ENCODE measurements at places on chromosomes 5 and 9. TPM values are rescaled to one million over a fixed set of nuclear protein-coding genes. Genes with fewer than 3 reads are reported as not detected.

IFNB1 gene
- not detected for total RNA-seq

AFAP1L1 gene
- 0.45 TPM for total RNA-seq

PTAR1 gene
- total RNA-seq, result 85.5 TPM

DNA sequence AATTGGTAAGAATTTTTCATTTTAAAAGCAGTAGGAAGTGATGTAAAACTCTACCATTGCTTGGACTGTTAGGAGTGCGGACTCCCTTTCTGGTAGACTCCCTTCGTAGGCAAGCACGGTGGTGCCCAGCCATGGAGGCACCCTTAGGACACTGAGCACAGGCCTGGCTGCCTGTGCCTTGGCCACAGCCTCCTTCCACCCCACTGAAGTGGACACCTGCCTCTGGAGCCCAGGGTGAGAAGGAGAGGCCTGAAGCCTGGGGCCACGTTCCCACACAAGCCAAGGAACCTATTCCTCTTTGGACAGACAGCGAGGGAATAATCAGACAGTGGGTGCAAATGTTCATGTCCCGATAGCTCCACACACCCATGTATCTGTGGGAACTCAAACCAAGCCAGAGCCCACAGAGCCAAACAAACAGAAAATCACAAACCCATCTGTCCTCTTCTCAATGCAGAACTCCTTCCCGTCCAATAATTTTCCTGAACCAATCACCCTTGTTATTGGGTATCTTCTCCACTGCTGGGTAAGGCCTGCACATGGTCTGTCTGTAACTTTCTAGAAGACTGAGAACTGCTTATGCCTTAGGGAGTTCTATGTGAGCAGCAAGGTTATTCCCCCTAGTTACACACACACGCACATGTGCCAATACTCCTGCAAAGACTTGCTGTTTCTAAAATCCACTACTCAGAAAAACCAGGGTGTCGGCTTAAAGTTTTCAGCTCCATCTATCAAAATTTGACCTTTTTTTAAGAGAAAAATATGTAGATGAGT is 45.2 kb downstream of the UBE2QL1 start:
- no peak for DNase-seq

STING1 gene
- 15.0 TPM for total RNA-seq

- DNase-seq, result peak; percentile 67
These were observed 1.1 kb upstream of the TLE4 start for GRCh38 chr9:79570448-79571308.

DNA sequence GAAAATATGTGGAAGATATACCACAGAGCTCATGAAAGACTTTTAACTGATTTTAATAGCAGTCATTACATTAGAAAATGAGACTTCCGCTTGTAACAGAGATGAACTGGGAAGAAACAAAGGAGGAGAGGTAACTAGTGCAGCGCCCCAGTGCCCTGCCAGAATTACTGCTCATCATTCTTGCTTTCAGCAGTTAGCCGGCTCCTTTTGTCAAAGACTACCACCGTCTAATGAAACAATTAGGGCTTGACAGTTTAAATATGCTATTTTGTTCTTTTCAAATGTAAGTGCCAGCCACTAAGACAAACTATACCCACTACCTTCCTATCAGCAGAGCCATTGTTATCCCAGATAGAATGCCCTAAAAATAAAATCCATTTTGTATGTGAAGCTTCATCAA is 328.4 kb downstream of the EFNA5 start:
- DNase-seq, result no peak

DNA sequence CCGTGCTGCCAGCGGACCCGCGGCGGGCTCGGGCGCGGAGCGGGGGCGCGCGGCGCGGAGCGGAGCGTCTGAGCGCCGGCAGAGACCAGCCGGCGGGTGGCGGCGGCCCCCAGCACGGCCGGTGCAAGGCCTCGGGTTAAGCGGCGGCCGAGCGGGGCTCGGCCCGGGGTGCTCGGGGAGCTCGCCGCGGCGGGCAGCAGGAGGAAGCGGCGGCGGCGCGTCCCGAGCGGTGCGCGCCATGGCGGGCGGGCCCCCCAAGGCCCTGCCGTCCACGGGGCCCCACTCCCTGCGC is 150 bp downstream of the SNX30 start:
- no peak for DNase-seq

DNA sequence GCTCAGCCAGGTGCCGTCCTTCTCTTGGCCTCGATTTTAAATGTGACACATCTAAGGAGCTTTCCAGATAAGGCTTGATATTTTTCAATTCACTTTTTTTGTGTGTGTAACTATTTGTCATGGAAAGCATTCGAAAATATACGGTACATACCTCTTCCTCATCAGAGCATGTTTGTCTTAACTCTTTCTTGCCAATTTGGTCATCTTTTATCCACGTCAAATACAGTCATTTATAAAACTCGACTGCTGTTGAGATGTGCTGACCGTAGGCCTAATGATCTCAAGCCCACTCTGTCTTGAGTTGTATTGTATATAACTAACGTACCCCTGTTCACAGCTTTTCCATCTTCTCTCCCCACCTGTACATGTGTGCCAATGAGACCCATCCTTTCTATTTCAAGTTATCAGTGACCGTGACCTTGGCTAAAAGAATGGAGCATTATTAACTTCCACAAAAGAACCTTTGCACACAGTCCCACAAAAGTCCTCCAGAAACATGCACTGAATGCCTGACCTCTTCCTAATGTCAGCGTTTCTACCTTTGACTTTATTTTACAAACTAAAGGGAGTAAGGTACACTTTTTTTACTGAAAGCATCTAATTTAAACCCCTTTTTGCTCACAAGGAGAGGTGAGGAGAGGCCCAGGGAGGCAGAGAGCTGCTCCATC is 61.6 kb downstream of the IPPK start:
- DNase-seq, result no peak

KCNV2 gene
- total RNA-seq, result not detected

- DNase-seq, result no peak
These were observed 4.2 kb upstream of the SNAPC4 start for GRCh38 chr9:136403915-136404800.

TXNDC8 gene
- not detected for total RNA-seq

DNA sequence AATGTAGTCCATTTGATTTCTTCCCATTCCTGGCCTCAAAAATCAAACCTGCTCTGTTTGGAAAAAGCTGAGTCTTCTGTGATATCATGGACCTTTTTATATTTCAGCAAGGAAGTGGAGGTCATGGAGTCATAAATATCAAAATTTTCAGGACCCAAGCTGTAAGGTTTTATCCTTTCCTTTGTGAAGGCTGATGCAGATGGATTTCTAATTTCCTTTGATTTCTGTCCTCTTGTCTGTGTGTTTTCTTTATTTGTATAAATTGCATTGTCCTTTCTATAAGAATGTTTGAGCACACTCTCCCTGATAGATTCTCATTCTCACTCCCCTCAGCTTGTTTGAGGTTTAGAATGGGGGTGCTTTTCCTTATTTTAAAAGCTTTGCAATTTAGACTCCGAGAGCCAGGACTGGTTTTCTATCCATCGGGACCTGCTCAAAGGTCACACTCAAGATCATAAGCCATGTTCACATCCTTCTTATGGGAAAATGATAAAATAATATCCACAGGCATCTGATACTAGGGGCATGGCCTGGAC is 127.4 kb upstream of the TMEM161B start:
- no peak for DNase-seq

GRCh38 chr5:163619951-163620350 is 114.5 kb downstream of the MAT2B start:
- no peak for DNase-seq

PCDHB14 gene
- total RNA-seq, result 10.9 TPM

DNA sequence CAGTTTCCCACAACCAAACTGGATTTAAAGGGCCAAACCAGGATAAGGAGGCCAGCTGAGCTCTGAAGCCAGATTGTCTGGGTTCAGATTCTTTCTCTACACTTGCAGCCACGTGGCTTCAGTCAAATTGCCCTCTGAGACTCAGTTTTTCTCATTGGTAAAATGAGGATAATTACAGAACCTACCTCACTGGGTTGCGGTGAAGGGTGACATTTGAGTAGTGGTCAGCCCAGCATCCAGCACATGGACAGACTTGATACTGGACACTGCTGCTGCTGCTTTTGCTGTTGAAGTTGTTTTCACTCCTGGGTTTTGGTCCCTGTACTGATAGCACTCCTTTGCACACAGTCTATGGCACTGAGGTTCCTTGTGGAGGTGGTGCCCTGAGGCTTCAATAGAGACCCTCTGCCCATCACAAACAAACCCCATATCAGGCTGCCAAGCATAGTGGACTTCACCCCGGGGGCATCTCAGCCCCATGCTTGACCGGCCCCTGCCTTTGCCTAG is 25.7 kb upstream of the CDKN2AIPNL start:
- DNase-seq, result no peak

- no peak for DNase-seq
These were observed 137.0 kb downstream of the CCDC192 start for GRCh38 chr5:127840198-127840524.

DNA sequence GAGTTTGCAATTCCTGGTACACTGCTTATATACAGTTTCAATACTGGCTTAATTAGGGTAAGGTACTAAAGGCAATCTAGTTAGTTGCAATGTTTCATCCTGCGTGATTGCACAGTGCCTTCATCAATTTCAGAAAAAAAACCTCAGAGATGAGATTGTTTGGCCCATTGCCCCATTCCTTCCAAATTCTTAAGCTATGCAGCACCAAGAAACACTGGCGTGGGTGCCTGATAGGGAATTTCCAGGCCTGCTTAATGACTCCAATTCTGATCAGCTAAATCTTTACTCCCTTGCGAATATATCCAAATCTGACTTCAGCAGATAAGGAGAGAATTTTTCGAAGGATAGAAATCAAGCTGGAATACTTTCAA is 35.9 kb upstream of the GAS1 start:
- DNase-seq, result no peak

SEMA4D gene
- total RNA-seq, result not detected

DNA sequence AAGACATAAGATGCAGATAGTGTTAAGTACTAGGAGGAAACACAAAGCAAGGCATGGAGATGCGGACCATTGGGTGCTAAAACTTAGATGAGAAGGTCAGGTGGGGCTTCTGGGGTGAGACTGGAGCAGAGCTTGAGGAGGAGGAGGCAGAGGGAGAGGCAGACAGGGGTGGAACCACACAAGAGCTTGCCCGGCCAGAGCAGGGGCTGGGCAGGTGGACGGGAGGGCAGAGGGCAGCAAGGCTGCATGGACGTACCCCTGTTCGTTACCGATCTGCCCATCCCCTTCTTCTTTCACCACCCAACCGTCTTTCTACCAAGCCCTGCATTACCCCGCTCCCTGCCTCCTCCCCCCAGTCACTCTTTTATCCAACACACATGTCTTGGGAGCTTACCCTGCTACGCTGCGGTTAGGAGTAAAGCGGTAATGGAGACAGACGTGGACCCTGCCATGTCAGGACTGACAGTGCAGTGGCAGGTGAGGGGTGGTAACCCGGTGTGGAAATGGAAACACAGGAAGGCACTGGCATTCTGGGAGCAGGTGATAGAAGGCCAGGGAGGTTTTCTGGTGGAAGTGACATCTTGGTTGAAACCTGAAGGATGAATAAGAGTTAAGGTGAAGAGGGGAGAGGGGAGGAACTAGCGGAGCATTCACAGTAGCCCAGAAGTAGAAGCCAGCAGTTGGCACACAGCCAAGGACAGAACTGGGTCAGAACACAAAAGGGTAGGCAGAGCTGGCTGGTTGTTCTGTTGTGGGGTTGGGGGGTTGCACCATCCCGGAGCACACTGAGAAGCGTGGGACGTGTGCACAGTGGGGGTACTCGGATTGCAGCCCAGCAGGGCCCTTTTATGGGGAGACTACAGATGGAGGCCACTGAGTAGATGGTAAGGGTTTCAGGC is 167.2 kb downstream of the CACNA1B start:
- DNase-seq, result no peak

- DNase-seq, result no peak
These were observed 38.2 kb upstream of the SEMA4D start for GRCh38 chr9:89536145-89536574.

ANKRD33B gene
- total RNA-seq, result 3.5 TPM

DNA sequence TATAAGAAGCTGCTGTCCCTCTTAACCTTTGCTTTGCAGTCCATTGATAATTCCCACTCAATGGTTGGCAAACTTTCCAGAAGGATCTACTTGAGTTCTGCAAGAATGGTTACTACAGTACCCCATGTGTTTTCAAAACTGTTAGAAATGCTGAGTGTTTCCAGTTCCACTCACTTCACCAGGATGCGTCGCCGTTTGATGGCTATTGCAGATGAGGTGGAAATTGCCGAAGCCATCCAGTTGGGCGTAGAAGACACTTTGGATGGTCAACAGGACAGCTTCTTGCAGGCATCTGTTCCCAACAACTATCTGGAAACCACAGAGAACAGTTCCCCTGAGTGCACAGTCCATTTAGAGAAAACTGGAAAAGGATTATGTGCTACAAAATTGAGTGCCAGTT is 27.8 kb upstream of the SETD9 start:
- no peak for DNase-seq

DNA sequence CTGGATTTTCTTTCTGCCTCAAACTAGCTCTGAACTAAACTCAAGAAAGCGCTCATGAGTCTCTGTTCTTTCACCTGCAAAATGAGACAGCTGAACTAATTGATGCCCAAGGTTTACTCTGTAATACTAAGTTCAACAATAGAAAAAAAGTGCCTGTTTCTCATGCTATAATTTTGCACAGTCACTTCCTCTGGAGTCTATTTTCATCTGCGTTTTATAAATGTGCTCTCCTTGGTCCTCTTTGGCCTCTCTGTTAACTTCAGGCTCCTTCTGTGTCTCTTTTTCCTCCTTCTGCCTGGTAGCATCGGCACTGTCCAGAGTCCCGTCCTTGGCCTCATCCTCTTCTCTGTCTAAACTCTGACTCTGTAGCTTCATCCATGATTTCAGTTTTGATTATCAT is 311.9 kb upstream of the TLE4 start:
- DNase-seq, result no peak

MROH2B gene
- not detected for total RNA-seq

- no peak for DNase-seq
These were observed 227.8 kb downstream of the ICE1 start for GRCh38 chr5:5650242-5650641.

FOXD4L5 gene
- 0.33 TPM for total RNA-seq

DNA sequence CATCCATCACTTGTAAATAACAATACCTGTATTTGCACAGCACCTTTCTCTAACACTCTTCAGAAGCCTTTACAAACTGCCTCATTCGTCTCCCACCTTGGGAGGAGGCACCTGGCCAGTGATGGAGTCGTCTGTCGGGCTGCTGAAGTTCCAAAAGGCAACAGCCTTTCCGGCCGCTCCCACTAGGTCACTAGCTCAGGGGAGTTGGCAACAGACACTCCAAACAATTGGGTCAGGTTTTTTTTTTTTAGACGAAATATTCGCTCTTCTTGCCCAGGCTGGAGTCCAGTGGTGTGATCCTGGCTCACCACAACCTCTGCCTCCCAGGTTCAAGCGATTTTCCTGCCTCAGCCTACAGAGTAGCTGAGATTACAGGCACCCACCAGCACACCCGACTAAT is 4.0 kb downstream of the DAP start:
- DNase-seq, result no peak

RECK gene
- total RNA-seq, result 8.1 TPM
